A172 (cell line): ENCODE measurements at places on chromosomes 13 and 19.

DNA sequence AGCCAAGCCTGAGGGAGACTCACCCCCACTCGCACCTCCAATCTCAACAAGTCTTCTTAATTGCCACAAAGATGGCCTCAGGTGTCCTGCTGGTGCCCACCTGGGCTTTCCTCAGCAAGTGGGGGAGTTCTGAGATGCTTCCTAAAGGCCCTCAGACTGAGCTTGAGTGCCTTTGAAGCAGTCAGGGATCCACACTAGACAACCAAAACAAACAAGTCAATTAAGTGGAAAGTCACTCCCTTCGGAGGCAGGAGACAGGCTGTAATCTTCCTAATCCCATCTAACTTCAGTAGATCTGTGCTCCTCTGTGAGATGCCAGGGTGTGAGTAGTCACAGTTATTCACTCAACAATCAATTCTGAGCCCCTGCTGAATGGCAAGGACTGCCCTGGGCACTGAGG lies 68.3 kb upstream of the SERP2 start:
- no peak for DNase-seq

DNA sequence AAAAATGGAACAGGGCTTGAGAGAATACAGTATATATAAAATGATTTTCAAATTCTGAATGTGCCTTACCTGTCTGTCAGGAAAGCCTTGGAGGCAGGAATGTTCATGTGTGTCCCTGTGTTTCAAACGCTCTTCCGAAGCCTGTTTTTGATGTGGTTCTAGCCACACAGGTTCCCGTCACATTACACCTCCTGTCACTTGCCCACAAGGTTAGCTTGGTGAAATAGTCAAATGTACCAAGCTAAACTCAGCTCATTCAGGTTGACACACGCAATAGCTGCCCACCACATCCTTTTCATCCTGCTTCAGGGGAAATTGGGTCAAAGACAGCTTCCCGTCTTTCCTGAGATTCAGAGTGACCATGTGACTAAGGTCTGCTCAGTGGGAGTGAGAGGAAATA lies 574.0 kb downstream of the EFNB2 start:
- no peak for DNase-seq

DNA sequence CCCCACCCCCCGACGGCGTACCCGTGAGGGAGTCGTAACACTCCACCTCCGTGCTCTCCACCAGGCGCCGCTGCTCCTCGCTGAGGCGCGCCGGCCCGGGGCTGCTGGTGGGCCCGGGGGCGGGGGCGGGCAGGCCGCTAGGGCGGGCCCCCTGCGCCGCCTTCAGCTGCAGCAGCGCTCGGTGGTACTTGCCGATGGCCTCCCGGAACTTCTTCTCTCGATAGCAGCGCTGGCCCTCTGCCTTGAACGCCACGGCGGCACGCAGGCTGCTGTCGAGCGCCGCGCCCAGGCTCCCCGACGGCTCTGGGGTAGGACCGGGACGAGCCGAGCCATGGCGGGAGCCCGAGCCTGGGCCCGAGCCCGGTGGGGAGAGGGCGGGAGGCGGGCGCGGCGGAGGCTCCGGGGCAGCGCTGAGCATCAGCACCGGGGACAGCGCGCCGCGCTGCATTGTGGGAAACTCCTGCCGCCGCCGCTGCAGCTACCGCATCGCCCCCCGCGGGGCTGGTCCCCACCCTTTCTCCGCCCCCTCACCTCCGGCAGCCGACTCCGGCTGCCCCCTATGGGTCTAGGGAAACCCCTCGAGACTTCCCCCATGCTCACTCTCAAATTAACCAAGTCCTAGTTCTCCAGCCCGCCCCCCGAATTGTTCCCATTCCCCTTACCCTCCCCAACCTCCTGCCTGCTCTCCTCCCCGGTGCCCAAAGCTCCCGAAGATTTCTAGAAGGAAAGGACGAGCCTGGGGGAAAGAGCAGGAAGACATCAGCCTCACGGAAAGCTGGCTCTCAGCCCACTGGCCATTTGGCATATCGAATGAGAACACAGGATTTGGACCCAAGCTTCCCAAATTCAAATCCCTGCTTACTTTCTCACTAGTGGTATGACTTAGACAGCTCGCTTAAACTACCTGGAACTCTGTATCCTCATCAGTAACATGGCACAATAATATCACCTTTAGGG lies at the start of gene TTC9B:
Gene TTC9B (minus strand): TSS at position 451 of the 957 bp plus-strand sequence. CDS start 3 bp downstream, at position 448.
- DNase-seq = no peak

DNA sequence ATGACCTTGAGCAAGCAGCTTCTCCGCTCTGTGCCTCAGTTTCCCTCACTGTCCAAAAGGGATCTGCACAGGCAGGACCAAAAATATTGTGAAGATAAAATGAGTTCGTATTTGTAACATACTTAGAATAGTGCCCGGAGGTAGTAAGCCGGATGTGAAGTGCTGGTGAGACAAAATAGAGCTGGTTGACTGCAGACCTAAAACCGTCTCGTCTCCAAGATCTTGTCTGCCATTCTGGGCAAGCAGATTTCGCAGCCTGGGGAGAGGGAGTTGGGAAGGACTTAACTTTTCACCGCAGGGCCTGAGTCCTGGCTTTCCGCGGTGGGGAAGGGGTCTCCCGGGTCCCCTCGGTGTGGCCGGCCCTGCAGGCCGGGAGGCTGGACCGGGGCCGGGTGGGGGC lies 8.2 kb upstream of the BBC3 start:
- no peak for DNase-seq

GRCh38 chr13:46804391-46804815 lies 7.4 kb upstream of the ESD start:
- peak; percentile 95 for DNase-seq

DNA sequence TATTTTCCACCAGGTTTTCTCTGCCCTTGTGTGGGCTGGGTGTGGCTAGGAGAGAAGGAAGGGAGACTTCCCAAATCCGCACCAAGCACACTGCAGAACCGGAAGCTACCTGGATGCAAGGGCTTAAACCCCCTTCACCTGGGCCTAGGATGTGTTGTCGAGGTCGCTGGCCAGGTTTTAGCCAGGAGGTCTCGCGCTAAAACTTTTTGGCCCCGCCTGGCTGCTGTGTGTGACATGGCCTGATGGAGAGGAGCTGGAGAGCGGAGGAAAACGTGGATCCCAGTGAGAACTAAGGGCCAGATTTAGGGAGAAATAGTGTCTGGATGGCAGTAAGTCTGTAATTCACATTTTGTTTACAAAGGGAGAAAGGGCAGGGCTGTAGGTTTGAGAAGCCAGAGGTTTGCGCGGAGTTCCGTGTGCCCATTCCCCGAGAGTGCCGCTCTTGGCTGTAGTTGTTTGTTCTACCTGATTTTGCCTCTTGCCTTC lies 3.1 kb upstream of the TSHZ3 start:
- no peak for DNase-seq

DNA sequence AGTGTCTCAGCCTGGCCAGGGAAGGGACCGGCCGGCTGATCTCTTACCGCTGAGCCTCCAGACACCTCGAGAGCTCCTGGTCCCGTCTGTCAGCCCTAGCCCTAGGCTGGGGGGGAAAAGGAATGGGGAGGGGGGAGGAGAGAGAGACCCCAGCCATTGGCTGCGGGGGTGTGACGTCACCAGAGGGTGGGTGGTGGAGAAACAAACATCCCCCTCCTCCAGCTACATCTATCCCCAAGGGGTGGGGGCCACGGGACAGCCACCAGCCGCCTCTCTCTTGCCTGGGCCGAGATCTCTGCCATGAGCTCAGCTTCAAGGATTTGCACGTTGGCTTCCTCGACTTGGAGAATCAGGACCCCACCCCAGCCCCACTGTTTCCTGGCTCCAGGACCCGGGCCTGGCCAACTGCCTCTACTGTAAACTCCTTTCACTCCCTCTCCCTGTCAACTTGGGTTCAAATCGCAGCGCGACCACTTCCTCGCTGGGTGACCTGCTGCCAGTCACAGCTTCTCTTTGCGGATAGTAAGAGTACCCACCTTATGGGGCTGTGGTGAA lies at the start of gene PRX:
Gene PRX (minus strand): TSS at position 88 of the 555 bp plus-strand sequence. CDS start 5,446 bp downstream, outside the sequence.
- DNase-seq = no peak

GRCh38 chr19:8610041-8610935 lies at the start of gene ADAMTS10:
Gene ADAMTS10, minus strand, starts transcription at chr19:8610715. Its CDS starts 5,005 bp downstream, at chr19:8605710.
- no peak for DNase-seq

DNA sequence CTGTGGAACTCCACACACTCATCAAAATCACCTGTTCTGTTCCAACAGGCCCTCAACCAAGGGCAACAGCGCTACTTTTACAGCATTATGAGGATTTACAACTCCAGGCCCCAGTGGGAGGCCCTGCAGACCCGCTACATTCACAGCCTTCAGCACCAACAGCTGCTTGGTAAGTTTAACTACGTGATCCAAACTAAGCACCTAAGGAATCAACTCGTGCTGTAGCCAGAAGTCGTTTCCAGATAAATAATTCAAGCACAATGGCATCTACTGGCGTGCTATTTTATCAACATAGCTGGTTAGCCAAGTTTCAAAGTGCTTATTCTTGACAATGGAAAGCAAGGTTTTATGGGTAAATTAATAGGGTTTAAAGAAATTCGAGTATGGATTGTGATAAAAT lies 5.3 kb downstream of the FAM216B start:
- no peak for DNase-seq

GRCh38 chr19:5828661-5829566 lies 10.6 kb downstream of the FUT6 start:
- DNase-seq = no peak

DNA sequence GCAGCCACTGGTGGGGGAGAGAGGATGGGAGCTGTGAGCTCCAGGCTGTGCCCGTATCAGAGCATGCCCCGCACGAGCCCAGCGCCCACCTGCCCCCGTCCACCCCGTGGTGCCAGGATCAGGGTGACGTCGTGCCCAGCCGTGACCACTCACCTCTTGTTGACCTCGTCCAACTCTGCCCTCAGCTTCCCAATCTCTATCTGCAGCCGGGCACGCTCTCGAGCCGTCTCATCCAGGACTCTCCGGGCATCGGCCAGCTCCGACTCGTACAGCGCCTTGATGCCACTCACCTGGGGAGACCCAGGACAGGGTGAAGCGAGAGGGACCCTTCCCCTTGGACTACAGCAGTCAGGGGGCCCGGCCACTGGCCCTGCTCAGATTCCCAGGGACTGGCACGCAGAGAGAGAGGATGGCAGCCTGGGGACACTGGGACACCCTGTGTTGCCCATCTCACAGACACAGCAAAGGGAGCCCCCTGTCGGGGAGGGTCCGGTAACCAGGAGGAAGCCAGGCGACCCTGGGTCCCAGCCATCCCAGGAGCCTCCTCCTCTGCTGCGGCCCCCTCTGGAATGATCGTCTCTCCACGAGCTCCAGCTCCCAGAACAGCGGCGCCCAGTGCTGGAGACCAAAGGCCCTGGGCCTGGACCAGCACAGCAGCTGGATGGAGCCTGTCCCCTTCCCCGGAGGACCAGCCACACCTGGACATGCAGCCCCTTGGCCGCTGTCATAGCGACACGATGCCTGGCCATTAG lies 12.3 kb downstream of the LMNB2 start:
- no peak for DNase-seq

GRCh38 chr13:77065461-77066147 lies 38.6 kb upstream of the FBXL3 start:
- DNase-seq = no peak

- DNase-seq = no peak
Observed at GRCh38 chr13:43687038-43687437, 99.7 kb downstream of the ENOX1 start.
